H7 (cell line): ENCODE measurements at places on chromosomes 3 and 15.

DNA sequence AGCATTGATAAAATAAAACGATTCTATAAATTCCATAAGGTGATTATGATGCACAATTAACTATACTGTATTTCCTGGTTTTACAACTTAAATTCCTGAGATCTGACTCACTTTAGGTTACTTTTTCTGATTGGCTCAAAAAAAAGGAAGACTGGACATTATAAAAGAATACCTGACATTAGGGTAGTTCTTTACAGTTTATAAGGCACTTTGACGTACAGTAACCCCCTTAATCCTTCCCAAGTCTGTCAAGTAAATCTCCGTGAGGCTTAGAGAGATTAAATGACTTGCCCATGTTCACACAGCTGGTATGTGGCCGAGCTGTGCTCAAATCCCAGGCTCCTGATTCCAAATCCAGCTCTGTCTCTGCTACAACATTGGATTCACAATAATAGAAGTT is 1.0 kb upstream of the SLTM start:
- no peak for DNase-seq

DNA sequence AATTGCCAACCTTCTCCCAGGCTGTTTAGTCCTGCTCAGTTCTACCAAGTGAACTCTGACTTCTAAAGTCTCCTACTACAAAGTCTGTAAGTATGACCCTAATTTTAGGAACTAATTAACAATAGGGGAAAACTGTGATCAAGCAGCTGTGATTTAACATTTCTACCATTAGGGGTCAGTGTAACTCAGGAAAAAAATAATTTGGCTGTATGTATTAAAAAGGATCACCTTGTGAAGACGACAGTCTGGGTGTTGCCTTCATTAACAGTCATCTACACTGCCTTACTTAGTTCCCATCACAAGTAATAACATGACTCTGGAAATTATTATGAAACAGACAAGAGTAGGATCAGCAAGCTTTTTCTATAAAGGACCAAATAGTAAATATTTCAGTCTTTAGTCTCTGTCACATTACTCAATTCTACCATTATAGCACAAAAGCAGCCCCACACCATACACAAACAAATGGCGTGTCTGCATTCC is 4.2 kb upstream of the NPHP3 start:
- DNase-seq: peak; percentile 46

GRCh38 chr3:23263796-23264195 is 60.7 kb downstream of the UBE2E2 start:
- DNase-seq: no peak

GRCh38 chr3:44932271-44932670 is 43.7 kb downstream of the ZDHHC3 start:
- no peak for DNase-seq

DNA sequence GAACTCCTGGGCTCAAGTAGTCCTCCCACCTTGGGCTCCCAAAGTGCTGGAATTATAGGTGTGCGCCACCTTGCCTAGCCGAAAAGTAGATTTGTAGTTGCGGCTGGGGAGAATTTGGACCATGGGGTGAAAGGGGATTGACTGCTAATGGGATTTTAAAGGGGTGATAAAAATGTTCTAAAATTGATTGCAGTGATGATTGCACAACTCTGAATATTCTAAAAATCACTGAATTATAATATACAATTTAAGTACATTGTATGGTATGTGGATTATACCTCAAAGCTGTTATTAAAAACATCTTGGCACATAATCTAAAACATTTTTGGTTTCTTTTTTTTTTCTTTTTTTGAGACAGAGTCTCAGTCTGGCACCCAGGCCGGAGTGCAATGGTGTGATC is 3.9 kb downstream of the PRC1 start:
- no peak for DNase-seq

GRCh38 chr15:40439461-40439959 is 1.2 kb upstream of the BAHD1 start:
- DNase-seq: peak; percentile 90

DNA sequence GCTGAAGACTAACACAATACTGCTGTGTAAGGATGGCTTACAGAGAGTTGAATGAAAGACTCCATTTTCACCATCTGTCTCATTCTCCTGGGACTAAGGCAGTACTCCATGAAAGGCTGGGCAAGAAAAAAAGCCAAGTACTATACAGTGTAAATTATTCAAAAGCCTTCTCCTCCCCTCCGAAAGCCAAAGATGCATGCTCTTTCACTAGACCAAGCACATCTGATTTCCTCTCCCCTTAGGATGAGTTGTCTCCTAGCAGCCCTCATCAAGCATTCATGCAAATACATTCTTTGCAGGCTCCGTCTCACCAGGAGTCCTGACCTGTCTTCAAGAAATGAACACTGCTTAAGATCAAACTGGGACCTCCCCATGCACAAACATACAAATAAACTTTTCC is 133.5 kb upstream of the THBS1 start:
- DNase-seq: peak; percentile 13

- no peak for DNase-seq
These were observed 4.2 kb downstream of the PLOD2 start for GRCh38 chr3:146156666-146157314.

DNA sequence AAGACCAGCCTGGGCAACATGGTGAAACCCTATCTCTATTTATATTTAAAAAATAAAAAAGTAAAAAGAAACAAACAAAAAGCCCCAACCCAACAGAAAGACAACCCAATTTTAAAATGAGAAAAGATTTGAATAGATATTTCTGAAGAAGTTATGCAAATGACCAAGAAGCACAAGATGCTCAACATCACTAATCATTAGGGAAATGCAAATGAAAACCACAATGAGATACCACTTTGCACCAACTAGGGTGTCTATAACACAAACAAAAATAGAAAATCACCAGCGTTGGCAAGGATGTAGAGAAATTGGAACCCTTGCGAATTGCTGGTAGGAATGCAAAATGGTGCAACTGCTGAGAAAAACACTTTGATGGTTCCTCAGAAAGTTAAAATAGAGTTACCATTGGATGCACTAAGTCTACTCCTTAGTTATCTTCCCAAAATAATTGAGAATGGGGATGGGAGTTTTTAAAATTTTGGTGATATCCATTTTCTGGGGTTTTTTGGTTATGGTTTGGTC is 45.8 kb upstream of the CCNB2 start:
- DNase-seq: no peak

- no peak for DNase-seq
These were observed 89.0 kb downstream of the IL20RB start for GRCh38 chr3:137046747-137047146.

GRCh38 chr3:188390775-188391443 is 237.0 kb downstream of the LPP start:
- DNase-seq: no peak

DNA sequence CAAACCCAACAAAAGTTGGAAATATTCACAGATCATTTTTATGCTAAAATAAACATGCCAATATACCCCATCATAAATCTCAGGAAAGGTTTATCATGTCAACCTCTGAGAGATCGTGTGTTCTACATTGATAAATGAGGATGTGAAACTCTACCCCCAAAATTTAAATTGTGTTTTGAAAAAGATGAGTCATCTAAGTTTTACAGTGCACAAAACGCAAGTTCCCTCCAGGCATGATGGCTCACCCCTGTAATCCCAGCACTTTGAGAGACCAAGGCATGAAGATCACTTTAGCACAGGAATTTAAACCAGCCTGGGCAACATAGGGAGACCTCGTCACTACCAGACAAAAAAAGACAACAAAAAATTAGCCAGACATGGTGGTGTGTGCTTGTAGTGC is 1487.0 kb upstream of the GBE1 start:
- DNase-seq: no peak
